ENCODE measurements at places on chromosomes 3 and 15.

DNA sequence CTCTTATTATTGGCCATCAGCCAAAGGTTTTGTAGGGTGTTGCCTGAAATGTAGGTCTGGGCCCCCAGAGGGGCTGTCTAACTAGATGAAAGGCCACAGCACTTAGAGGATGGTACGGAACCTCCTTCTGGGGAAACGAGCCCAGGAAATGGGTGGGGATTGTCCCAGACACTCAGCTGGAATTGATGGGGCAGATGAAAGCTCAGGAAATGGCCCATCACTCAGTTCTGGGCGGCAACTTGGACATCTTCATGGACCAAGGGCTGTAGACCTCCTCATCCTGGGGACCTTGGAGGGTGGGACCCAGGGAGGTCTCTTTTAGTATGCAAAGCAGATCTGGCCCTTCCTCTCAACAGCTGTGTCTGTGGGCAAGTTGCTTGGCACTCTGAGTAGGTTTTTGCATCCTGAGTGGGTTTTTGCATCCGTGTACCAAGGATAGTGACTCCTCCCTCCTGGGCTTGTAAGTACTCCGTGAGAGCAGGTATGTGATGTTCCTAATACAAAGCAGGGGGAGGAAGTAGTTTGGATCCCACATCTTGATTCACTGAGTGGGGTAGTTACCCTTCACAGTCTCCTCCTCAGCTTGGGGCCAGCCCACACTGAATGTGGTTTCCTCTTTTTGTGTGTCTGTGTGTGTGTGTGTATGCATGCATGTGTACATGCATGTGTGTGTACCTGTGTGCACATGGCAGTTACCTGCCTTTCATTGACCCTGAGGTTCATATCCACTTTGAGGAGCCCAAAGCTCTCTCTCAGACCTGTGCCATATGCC, 292.0 kb downstream of the RPLP1 start:
- DNase-seq: no peak

DNA sequence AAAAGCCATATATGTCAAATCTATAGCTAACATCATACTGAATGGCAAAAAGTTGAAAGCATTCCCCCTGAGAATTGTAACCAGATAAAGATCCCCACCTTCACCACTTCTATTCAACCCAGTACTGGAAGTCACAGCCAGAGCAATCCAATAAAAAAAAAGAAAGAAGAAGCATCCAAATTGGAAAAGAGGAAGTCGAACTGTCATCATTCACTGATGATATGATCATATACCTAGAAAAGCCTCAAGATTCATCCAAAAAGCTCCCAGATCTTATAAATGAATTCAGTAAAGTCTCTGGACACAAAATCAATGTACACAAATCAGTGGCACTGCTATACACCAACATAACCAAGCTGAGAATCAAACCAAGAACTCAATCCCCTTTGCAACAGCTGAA, 97.4 kb downstream of the CBLB start:
- DNase-seq: no peak

DNA sequence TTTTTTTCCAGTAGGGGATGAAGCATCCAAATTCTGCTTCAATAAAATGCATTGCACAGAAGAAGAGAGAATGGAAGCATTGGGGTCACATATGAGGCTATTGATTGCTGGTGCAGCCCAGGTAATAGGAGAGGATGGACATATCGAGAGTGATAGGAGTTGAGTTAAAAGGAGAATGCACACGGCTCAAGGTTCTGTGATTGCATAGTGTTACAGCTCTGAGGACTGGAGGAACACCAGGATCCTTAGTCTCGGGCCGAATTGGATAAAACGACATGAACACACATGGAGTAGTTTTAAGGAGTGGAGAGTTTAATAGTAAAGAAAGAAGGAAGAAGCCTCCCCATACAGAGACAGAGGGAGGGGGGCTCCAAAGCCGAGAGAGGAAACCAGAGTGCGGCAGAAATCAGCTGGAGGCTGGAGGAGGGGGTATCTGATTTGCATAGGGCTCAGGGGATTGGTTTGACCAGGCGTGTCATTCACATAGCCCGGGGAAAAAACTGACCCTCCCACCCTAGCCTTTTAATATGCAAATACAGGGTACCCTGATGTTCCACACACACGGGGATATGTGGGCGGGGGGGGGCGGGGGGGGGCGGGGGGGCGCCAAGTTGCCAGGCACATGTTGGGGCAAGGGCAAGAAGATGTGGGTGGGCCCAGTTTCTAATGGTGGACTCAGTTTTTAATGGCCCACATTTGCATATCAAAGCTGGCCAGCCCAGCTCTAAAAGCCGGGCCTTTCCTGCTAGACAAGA, 156.9 kb downstream of the AGBL1 start:
- no peak for DNase-seq

DNA sequence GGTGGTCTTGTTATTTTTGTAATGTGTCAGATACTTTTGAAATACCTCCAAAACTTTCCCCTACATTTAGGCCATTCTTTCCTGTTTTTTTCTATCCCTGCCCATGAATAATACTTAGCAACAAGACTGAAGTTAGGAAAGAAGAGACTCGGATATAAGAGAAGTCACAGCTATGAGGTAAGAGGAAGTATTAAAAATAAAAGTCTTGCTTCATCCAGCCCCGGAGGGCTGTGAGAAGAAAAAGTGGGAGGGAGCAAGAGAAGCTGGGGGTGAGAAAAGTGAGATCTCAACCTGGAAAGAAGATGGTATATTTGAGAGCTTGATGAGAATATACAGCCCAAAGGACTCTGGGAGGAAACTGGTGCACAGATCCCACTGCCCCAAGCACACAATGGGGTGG, 213.5 kb upstream of the CDIN1 start:
- DNase-seq: no peak

DNA sequence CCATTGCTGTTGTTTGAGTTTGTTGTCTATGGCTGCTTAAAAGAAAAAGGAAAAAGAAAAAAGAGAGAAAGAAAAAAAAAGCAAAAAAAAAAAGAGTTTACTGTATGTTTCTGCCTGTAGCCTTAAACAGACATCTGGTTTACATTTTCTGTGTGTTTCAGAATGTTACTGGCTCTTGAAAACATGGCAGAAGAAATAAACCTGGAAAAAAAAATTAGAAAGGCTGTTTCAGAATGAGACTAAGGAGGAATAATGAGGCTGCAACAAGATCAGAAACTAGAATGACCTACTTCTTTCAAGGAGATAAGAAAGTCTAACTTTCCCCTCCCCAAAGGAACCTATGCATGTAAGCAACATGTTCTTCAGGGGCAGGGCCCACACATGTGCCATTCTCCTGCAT, 292.1 kb downstream of the DIPK2A start:
- no peak for DNase-seq

DNA sequence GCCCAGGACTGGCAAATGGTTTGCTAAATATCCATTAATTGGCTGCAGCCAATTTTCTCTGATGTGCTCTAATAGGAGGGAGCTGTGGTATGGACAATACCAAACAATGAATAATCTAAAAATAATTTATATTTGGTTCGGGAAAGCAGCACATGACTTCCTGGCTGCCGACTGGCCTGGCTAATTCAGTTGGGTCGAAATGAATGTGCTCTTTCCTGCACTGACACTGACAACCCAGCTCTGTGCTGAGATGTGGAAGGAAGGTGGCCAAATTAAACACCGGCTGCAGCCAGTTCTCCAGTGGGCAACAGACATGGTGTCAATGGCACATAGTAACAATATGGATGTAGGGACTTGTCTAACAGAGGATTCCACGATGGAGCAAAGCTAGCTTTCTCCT, 21.1 kb upstream of the COLQ start:
- DNase-seq: no peak
